ENCODE measurements at places on chromosomes 5 and 9. TPM values are rescaled to one million over a fixed set of nuclear protein-coding genes. Genes with fewer than 3 reads are reported as not detected.

GRCh38 chr9:91256235-91256634, 105.5 kb downstream of the AUH start:
- DNase-seq, result no peak

GRCh38 chr5:108765647-108766046, 17.9 kb downstream of the FER start:
- no peak for DNase-seq

DNA sequence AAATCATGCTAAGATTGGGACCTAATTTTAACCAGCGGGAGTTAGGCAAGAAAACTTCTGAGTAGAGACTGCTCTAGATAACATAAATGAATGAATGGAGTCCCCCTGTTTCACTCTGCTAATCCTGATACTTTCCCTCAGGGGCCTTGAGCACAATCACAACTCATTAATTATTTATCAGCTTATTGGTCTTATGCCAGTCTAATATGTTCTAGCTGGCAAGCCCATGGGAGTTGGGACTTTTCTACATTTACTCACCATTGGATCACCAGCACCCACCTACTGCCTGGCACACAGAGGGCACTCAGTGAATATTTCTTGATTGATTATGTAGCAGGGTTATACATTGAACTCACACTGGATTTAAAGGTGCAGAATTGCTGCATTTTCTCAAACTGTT, 13.5 kb upstream of the TMED7 start:
- no peak for DNase-seq

DNA sequence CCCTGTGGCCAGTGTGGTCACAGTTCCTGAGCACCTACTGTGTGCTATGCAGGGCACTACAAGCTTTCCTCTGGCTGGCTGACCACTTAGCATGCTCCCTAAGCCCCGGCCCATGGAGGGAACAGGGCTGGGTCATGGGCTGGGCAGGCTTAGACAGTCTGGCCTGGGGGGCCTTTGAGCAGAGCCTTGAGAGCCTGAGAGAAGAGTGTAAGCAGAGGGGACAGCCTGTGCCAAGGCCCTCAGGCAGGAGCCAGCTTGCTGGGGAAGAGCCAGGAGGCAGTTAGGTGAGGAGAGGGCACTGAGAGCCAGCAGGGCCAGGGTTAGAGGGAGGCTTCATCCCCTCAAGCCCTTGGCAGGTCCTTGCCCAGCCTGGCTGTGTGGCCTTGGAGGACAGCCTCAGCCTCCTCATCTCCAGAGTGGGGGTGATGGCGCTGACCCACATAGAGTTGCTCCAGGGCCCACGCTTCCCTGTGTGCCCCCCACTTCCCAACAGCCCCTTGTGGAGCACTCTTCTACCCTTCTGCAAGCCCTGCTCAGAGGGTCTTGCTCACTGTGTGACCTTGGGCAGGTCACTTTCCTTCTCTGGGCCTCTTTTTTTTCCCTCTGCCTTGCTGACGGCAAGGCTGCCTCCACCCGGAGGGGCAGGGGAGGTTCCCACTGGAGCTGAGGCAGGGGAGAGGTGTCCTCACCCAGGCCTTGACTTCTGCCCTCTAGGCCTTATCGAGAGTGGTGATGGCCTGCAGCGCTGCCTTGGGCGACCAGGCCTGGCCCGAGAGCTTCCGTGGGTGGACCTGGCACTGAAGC, 107.1 kb downstream of the PHF2 start:
- peak; percentile 58 for DNase-seq

Gene IGIP
- 15.9 TPM for total RNA-seq

Gene HAVCR2
- 1.7 TPM for total RNA-seq

Gene PROB1
- total RNA-seq, result 34.7 TPM
